T-helper 2 cell (primary cell): ENCODE measurements at places on chromosomes 11 and 22.

GRCh38 chr11:108958368-108959104 lies 293.7 kb downstream of the DDX10 start:
- DNase-seq: no peak

DNA sequence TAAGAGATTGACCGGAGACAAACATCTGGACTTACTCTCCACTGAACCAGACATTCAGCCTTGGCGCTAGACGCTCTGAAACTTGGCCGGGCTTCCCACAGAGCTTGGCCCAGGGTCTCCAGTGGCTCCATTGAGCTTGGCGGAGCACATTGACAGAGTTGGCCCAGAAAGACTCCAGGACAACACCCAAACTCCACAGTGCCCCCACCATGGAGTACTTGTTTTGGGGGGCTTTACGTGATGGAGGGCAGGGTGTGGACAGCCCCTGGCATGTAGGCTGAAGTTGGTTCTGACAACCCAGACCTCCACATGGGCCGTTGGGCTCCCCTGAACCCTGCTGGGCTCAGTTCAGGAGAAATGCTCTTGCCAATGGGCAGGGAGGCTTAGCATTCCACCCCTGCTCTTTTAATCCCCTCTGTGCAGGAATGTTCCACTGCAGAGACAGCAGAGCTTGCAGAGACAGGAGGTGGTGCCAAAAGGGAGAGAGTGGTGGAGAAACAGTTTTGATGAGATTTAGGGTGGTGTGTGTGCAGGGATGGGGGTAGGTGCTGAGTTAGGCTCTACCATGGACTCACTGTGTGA lies 102.4 kb upstream of the TIMP3 start:
- no peak for DNase-seq

- DNase-seq: no peak
These were observed 3.1 kb upstream of the PTS start for GRCh38 chr11:112223121-112223520.

DNA sequence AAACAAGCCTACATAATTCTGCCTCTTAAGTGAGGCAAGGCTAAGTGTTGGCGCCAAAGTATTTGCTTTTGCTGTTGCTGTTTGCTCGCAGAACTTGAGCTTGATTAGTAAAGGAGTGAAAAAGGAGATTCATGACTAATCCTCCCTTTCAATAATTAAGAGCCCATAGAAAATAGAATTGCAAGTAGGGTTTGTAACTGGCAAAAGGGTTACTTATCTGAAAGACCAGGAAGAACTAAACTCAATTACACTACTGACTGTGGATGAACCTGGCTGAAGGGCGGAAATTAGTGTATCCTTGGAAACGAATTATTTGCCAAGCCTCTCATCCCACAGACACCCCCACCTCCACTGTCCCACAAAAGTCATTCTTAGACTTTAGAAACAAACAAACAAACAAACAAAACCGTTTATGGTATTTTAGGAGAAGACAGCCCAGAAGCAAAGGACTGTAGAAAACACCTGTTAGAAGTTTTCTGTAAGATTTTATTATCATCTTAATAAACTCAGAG lies 411 bp upstream of the EXPH5 start:
- no peak for DNase-seq

DNA sequence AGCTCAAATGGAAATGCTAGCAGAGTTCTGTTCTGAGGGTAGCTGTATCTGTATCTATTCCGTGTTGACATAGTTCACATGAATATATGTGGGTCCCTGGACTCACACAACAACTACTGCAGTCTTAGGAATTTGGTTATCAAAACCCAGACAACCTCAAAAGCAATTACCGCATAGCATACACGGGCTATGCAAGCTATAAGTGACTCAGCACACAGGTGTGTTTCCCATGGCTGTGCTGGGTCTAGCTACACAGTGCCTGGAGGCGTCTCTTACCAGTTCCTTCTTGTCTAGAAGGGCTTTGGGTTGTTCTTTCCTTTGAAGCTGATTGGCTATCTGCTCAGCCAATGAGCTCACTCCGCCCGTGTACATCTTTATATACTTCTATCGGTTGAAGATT lies 98.2 kb upstream of the BID start:
- DNase-seq: no peak

- no peak for DNase-seq
These were observed 2.8 kb downstream of the THRSP start for GRCh38 chr11:78066471-78066870.

DNA sequence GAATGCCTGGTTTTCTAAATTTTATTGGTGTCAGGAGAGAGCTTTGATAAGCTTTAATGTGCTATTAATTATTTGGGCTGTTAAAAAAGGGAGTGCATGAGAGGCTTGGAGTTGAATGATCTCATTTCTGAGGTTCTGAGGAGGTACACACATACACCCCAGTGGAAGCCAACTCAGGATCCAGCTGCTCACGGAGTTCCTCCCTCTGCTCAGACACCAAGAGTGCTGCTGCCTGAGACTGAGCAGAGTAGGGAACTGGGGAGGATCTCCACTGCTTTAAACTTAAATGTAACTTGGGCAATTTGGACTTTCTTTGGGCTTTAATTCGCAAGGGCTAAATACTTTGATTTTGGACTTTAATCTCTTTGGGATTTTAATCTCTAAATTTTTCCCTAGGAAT lies 414.4 kb upstream of the CADM1 start:
- DNase-seq: no peak

- no peak for DNase-seq
These were observed 224.2 kb downstream of the GUCY1A2 start for GRCh38 chr11:106794058-106794457.

DNA sequence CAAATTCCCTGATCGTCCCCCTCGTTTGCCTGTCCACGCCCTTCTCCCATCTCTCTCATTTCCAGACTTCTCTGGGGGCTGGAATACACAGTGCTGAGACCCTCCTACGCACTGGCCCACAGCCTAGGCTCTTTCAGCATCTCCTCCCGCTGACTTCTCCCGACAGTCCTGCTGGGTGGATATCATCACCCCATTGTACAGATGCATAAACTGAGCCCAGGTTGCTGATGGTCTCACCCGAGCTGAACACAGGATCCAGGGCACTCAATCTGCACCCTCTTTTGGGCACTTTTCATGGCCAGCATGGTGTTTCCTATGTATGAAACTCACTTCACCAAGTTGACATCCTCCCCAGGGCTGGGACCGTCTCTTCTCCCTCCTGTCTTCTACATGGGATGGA lies 31.7 kb upstream of the PICK1 start:
- DNase-seq: no peak
